ENCODE measurements at places on chromosomes 2 and 18.
A peak's percentile ranks its signal among the peaks of the same experiment; 100 is the strongest.

DNA sequence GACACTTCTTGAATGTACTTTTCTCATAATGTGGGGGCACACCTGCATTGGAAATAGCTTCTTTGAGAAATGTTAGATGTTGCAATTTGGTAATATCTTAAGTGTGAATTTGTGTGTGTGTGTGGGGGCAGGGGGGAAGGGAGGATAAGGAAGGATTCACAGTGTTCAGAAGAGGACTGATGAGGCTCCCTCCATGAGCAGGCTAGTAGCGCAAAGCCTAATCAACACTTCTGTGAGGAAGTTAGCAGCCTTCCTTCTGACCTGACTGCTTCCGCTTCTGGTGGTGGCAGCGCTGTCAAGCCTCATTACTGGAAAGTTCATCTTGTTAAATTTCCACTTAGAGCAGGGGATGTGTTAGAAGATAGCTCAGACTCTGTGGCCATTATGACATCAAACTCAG, 295.4 kb upstream of the SPRED2 start:
- no peak for DNase-seq

DNA sequence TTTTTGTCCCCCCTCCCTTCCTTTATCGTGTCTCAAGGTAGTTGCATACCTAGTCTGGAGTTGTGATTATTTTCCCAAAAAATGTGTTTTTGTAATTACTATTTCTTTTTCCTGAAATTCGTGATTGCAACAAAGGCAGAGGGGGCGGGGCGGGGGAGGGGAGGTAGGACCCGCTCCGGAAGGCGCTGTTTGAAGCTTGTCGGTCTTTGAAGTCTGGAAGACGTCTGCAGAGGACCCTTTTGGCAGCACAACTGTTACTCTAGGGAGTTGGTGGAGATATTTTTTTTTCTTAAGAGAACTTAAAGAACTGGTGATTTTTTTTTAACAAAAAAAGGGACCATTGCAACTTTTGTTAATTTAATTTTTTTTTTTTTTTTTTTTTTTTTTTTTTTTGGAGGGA, 2.1 kb downstream of the SOX11 start:
- DNase-seq: no peak

DNA sequence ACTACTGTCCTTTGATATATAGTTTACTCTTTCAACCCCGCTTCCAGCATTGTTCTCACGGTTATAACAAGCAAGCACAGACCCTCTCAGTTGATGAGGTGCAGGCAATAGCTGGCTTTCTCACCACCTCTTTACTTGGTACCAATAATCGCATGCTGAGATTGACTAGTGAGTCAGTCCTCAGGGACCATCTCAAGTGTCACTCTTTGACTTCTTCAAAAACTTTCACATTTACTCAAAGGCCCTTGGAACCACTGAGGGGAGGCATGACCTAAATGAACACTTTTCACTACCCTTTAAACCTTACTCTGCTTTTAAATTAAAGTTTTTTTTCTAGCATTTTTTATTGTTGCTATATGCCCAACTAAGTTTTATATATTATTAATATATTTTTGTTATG, 101.8 kb downstream of the DAW1 start:
- no peak for DNase-seq

- no peak for DNase-seq
Measured at GRCh38 chr2:169112841-169113240, 43.5 kb downstream of the DHRS9 start.

DNA sequence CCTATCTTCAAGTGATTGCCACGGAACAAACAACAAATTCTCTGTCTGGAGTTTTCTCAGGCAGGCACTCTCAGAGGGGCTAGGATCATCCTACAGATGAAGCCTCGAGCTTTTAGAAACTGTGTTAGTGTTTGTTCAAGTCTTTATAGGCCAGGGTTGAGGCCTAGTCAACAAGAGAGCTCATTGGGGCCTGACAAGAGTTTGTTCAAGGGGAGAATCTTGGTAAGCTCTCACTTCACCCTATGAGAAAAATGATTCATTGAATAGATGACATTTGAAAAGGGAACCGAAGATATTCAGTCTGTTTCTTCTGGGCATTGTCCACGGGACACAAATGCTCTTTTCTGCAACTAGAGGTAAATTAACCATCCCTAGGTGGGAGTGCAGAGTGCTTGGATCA, 476.9 kb downstream of the PTPRM start:
- no peak for DNase-seq

GRCh38 chr18:72378016-72378415, 166.1 kb downstream of the CBLN2 start:
- DNase-seq: no peak

DNA sequence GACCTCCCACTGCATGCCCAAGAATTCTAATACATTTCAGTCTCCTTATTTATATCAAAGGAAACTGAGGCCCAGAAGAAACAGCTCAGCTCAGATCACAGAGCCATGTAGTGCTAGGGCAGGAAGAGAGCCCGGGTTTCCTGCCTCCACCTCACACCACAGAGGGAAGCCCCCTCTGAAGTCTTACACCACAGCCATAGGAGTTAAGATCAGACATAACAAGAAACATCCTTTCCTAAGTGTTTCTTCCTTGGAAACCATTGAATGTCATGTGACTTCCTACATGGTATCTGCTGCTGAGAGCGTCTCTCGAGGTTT, 102.1 kb downstream of the MTCL1 start:
- DNase-seq: no peak

GRCh38 chr2:64627860-64628841, 25.6 kb downstream of the SERTAD2 start:
- no peak for DNase-seq

DNA sequence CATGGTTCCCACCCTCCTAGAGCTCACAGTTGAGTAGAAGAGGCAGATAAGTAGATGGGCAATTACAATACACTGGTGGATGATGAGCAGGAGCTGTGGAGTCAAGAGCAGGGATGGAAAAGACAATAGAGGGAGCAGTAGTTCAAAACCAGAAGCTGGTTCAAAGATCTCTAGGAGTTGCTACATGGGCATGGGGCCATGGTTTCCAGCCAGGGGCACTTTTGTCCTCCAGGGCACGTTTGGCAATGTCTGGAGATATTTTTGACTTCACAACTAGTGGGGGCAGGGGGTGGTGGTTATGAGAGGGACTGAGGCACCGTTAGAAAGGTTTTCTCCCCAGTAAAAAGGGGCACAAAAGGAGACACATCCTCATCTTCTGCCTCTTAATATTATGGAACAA, 236.0 kb downstream of the DYSF start:
- no peak for DNase-seq

DNA sequence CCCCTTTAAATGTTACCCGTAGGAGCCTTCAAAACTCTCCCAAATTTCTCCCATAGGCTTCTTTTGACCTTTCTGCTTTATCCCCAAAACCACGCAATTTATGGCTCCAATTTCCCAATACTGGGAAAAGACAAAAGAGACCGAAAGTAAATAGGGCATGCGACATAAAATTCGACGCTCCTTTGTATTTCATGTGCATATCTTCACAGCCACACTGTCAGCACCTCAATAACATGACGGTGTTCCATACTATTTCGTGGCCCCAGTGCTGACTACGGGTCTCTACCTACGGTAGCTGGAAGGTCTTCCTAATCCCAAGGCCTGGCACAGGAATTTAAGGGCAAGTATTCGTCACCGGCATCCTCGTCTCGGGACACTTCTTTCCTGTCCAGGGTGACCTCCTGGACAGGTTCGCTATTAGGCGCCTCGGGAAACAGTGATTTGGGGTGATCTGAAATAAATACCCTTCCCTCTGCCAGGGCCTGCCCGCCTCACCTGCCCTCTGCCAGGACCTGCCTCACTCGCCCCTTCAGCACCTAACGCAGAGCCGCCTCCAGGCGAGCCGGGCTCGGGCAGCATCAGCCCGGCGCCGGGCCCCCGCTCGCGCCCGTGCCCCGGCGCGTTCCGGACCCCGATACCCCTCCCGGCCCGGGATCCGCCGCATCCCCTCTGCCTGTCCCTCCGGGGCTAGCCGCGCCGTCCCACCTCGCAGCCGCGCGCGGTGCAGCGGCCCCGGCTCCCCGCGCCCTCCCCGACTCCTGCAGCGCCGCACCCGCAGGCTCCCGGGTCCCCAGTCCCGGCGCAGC, 680 bp downstream of the DTNB start:
- DNase-seq: peak; percentile 73

- no peak for DNase-seq
Measured at GRCh38 chr2:158756331-158756730, 38.8 kb upstream of the DAPL1 start.

DNA sequence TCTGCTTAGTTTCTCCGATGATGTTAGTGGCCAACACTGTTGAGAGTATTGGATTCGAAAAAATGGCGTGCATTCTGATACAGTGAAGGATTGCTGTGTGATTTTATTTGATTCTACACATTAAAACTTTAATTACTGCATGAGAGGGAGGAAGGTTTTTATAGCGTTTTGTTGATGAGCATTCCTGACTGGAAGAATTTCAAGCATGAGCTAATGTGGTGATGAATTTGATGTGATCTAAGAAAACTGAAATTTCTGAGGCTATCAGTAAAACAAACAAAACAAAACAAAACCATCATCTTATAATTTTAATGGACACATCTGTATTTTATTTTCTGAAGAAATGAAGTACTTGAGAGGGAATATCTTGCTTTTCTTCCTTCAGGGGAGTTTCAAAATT, 59.6 kb downstream of the ITGB6 start:
- no peak for DNase-seq

DNA sequence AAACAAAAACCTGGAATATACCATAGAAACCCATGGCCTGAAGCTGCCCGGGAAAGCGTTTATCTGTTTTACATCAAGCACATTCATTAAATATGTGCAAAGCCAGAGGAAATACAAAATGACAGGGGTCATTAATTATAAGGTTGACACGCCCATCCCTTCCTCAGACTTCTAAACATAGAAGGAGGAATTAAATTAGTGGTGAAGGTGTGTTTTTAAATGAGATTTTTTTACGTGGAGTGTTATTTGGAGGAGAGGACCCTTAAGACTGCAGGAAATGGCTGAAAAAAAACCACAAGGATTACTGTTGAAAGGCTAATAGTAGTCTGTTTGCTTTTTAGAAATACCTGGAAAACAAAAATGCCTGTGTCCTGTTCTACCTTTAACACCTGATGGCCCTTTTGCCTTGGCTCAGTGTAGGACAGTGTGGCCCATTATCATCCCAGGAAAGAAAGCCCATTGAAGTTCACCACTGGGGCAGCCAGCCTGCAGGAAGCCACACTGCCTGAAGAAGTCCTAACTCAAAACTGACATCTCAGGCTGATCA, 123.2 kb downstream of the EPHA4 start:
- DNase-seq: no peak

- DNase-seq: no peak
Measured at GRCh38 chr2:88177556-88177955, 7.4 kb downstream of the THNSL2 start.

DNA sequence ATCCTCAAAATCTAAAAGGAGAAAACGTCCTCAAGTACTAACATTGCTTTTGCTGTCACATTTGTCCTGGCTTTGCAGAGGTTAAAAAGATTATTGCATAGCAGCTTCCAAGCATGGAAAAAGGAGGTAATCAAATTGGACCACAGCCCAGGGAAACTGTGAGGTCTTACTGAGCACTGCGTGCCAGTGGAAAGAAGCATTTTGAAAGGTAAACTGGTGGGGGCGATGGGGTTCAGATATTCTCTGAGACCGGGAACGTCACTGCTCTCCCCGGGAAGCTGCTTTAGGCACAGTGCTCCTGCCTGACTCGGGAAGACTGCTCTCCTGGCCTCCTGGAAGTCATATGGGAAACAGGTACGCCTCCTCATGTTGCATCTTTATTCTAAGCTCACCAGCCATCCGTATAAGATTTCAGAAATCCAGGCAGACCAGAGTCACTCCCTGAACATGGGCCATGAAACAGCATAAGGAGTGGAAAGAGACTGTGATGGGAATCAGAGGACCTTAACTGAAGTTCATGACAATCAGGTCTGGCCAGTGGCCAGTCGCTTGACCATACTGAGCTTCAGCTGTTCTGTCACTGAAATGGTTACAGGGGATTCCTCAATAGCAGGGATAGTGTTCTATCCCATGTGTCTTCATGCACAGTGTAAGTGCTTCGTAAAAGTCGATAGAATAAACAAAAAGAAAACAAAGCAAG, 284.1 kb downstream of the TRIB2 start:
- no peak for DNase-seq

DNA sequence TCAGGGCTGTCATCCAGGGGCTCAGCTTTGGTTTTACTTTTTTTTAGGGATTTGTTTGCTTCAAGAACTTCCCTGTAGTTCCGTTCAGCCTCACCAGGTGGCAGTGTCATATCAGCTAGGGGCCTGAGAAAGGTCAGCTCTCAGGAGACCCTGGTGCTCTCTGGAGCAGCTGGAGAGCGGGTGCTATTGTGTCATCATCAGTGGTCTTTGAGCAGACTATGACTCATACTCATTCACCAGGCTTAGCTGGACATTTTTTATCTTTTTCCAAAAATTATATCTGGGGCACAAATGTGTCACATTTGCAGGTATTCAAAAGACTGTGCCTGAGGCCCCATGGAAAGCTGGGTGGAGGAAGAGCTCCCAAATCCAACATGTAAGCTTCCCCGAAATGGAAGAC, 24.4 kb downstream of the ZNF892 start:
- peak; percentile 93 for DNase-seq

GRCh38 chr2:140504601-140505000, 1626.2 kb downstream of the LRP1B start:
- no peak for DNase-seq

DNA sequence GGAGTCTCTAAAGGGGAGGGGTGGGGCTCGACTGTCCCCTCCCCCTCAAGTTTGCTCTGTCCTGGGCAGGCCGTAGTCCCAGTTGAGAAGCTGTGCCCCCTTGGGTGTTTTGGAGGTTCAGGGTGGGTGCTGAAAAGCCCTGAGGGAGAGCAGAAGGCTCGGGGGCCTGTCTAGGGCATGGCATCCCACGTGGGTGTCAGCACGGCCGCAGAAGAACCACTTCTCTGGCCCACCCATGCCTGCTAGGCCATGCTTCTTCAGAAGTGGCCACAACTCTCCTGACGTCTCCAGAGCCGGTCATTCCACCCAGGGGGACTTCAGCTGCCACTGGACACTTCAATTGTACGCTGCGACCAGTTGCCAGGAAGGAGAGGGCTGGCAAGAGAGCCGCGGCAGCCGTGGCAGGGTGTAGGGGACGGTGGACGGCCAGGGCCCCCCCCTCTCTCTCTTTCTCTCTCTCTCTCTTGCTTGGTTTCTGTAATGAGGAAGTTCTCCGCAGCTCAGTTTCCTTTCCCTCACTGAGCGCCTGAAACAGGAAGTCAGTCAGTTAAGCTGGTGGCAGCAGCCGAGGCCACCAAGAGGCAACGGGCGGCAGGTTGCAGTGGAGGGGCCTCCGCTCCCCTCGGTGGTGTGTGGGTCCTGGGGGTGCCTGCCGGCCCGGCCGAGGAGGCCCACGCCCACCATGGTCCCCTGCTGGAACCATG, at the start of gene INPP5D:
Gene INPP5D, plus strand, starts transcription at position 546 of the 704 bp plus-strand sequence. Its CDS starts 137 bp downstream, at position 683.
- DNase-seq: peak; percentile 98

Measured in NB4 (cell line).